Neural crest cell (in vitro differentiated cells): ENCODE measurements at places on chromosomes 5 and 9. TPM values are rescaled to one million over a fixed set of nuclear protein-coding genes. Genes with fewer than 3 reads are reported as not detected.

The PCDHB2 gene
- 52.6 and 57.8 TPM in 2 replicates for total RNA-seq

- no peak for DNase-seq
Observed at GRCh38 chr5:32339878-32340277, 27.1 kb upstream of the MTMR12 start.

GRCh38 chr9:89975630-89976029 is 370.8 kb downstream of the GADD45G start:
- DNase-seq = no peak

The SPATA6L gene
- total RNA-seq = 0.44 and 1.3 TPM in 2 replicates

DNA sequence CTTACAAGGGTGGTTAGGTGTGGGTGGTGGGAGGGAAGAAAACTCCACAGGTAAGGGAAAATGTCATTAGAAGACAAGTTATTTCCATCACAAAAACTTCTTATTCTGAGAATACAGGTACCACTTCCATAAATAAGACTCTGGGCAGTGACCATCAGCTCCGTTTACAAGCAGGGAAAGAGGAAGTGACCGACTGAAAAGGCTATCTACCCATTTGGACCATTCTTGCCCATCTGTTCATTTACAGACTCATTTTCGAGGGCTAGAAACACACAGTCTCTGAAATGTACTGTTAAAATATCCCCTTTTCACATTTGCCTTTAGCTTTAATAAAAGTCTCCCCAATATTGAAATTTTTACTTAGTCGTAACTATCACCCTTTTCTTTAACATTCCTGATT is 79.5 kb downstream of the TTC39B start:
- no peak for DNase-seq

- DNase-seq = no peak
Observed at GRCh38 chr5:94788527-94788926, 170.1 kb downstream of the SLF1 start.
